Activated T-helper 17 cell treated with anti-CD3 and anti-CD28 coated beads, Interleukin-2, amount 50 U/mL, for 72 hours (primary cell): ENCODE measurements at places on chromosomes 3 and 15. TPM values are rescaled to one million over a fixed set of nuclear protein-coding genes. Genes with fewer than 3 reads are reported as not detected.

Gene SPESP1
- 0.86 TPM for total RNA-seq

Gene CCDC39
- not detected for total RNA-seq

Gene ALG1L2
- total RNA-seq: 1.1 TPM

Gene ADPRH
- 11.4 TPM for total RNA-seq

Gene CFAP92
- not detected for total RNA-seq

Gene ACAN
- not detected for total RNA-seq

Gene PRICKLE2
- total RNA-seq: not detected

Gene SI
- not detected for total RNA-seq

Gene TRPM1
- not detected for total RNA-seq

Gene LTK
- total RNA-seq: 1.9 TPM

Gene DUOX2
- total RNA-seq: 0.21 TPM

- no peak for ATAC-seq
Measured at GRCh38 chr15:101496198-101496986, 6.9 kb upstream of the PCSK6 start.

GRCh38 chr15:40439461-40439959, 1.2 kb upstream of the BAHD1 start:
- ATAC-seq: no peak

GRCh38 chr3:100893590-100893989, 99.6 kb downstream of the ABI3BP start:
- no peak for ATAC-seq

DNA sequence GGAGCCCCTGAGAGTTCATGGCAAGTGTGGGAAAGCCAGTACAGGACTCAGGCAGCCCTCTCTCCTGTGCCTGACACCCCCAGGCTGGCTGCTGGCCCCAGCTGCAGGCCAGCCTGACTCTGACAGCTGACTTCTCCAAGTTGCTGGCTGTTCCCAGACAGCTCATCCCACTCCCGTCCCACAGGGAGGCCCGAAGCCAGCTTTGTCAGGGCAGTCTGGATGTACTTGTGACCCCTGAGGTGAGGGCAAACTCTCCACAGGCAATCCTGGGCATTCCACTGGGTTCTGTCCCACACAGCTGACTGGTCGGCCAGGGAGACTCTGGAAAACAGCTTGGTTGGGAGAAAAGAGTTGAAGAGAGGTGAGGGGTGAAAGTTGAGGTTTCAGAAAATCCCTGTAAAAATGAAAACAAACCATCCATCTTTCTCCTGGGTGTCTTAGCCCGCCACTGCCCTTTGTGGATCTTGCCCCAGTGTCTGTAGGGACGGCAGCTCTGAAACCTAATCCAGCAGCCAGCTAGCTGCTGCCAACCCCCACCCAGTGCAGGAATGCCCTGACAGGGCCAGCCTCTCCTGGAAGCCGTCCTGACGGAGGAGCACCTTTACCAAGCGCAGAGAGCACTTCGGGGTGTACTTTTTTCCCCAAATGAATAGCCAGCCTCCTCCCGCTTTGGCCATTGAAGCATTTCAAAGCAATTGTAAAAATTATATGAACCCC, 87.9 kb downstream of the DNAJB8 start:
- no peak for ATAC-seq

GRCh38 chr3:187005827-187006481, 75.6 kb downstream of the ST6GAL1 start:
- ATAC-seq: no peak

GRCh38 chr3:120275618-120276017, 9.4 kb downstream of the GPR156 start:
- ATAC-seq: no peak

GRCh38 chr3:17315897-17316296, 426.5 kb downstream of the TBC1D5 start:
- ATAC-seq: no peak

DNA sequence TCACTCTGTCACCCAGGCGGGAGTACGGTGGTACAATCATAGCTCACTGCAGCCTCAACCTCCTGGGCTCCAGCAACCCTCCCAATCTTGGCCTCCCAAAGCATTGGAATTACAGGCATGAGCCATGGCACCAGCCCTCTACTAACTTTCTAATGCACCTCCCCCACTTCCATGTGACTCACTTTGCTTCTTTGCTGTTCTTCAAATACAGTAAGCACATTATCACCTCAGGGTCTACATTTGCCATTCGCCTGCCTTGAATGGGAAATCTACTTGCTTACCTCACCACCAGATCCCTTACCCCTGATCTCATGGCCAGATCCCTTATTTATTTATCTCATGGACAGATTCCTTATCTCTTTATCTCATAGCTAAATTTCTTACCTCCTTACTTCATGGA, 235.3 kb downstream of the KCNMB2 start:
- ATAC-seq: no peak

DNA sequence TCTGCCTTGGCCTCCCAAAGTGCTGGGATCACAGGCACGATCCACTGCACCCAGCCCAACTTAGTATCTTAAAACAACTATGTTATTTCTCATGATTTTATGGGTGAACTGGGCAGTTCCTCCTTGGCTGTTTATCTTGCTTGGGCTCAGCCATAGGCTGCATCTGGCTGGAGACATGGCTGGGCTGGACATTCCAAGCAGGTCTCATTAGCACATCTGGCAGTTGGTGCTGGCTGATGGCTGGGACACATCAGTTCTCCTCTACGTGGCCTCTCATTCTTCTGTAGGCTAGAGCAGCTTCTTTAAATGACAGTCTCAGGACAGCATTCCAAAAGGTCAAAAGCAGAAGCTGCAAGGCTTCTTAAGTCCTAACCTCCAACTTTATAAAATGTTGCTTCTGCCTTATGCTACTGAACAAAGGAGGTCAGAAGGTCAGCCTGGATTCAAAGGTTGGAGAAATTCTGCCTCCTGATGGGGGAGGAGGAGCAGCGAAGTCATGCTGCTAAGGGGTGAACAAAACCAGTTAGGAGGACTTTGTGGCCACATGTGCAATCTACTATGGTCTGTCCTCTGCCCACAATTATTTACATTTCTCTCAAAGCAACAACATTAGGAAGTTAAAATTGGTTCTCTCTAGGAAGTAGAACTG, 144.0 kb downstream of the AQP9 start:
- no peak for ATAC-seq

GRCh38 chr15:39432912-39433348, 147.9 kb upstream of the THBS1 start:
- no peak for ATAC-seq

DNA sequence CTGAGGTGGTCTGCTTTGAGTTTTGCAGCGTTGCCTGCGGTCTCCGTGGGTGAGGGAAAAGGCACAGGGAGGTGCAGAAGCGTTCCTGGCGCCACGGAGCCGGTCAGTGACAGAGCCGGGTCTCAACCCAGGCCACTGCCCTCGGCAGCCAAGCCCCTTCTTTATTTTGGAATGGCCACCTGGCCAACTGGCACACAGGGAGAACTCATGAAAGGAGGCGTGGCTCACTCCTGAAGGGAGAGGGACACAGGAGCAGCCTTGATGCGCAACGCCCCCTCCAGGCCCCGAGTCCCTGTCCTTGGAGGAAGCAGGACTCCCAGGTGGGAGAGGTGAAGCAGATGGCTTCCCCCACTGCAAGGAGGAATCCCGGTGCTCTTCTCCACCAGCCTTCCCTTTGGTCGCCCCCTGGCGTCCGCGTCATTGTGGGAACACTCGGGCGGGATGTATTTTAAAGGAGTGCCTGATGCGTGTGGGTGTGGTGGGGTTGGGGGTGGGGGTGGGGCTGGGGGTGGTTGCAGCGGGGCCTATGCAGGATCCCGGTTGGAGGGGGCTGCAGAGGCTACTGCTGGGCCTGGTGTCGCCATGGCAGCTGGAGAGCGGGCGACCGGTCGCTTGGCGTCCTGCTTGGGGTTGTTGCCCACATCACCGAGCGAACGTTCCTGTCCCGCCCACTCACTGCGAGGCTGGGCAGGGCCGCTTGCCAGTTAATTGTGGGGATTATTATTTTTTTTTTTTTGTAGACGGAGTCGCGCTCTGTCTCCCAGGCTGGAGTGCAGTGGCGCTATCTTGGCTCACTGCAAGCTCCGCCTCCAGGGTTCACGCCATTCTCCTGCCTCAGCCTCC, 32.6 kb downstream of the APBA2 start:
- ATAC-seq: no peak

GRCh38 chr15:96097661-96098060, 232.8 kb upstream of the NR2F2 start:
- ATAC-seq: no peak

DNA sequence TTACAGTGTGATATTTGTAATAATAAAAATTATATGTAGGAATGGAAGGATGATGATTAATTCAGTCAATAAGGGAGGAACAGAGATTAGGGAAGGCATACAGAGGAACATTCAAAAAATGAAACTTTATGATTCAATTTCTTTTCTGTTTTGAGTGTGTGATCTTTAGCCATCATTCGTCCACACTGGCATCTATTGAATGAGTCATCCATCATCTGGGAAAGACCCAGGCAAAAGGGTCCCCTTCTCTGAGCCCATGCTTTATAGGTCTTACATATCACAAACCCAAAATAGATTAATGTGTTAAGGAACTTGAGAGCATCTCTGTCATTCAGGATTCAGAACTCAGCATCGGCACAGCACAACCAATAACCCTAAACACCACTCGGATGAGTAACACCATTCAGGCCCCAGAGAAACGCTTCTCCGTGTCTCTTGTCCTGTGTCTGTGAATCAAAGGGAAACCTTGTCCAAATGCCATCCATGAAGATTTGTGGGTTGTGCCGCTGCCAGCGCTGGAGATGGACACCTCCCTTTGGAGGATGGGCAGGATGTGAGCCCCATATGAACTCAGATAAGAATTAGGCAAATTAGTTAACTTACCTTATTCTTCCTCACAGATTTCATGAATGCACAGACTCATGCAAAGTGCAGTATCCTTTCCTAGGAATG, 21.7 kb upstream of the TPM1 start:
- ATAC-seq: peak; percentile 42

DNA sequence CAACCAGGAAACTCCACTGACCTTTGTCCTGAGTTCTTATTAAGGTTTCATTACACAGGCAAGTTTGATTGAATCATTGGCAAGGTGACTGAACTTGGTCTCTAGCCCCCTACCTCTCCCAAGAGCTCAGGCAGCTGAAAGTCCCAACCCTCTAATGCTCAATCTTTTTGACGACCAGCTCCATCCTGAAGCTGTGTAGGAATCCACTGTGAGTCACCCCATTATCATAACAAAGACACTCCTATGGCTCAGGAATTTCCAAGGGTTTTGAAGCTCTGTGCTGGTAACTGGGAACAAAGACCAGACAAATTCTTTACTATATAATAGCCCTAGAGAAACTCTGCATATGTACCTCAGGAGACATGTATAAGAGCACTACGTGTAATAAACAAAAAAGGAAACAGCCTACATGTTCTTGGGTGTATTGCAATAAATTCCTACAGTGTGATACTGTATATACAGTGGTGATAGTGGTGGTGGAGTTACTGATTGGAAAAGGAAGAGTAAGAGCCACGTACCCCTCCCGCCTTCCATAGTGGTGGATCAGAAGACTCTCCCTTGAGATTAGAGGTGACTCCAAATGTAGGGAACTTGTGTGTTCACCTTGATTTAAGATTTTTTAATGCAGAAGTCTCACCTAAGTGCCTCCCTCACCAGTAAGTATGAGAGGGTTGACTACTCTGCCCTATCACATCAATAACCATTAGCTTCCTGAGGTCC, 116.6 kb downstream of the ST8SIA2 start:
- no peak for ATAC-seq

DNA sequence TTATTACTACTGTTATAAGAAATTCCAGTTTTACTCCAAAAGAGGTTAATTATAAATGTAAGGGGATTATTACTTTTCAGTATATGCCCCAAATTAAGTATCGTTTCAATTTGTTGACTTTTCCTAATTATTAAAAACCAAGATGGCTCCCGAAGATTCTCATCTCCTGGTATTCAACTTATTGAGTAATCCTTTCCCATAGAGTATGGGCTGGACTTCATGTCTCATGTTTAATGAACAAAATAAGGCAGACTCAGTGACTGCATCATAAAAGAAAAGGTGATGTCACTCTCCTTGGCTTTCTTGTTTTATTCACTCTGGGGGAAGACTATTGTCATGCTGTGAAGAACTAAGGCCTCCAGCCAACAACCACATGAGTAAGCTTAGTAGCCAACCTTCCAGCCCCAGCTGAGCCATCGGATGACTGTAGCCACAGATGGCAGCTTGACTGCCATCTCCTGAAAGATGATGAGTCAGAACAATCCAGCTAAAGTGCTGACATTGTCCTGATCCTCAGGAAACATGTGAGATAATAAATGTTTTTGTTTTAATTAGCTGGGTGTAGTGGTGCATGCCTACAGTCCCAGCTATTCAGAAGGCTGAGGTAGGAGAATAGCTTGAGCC, 17.3 kb downstream of the IGF2BP2 start:
- peak; percentile 82 for ATAC-seq

DNA sequence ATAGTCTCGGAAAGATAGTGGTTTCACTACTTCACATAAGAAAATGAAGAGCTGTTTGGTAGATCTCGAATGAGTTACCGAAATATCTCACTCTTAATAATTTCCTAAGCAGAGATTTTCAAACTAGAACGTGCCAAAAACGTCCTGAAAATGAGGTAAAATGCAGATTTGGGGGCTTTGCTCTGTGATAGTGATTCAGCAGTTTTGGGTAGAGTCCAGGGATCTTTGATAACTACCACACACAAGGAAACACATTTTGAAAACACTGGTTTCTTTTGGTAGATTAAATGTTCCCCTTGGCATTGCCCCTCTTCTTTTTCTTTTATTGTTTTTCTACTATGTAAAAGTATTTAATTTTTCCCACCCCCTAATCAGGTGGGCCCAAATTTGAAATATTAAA, 125.9 kb downstream of the EBLN2 start:
- no peak for ATAC-seq

DNA sequence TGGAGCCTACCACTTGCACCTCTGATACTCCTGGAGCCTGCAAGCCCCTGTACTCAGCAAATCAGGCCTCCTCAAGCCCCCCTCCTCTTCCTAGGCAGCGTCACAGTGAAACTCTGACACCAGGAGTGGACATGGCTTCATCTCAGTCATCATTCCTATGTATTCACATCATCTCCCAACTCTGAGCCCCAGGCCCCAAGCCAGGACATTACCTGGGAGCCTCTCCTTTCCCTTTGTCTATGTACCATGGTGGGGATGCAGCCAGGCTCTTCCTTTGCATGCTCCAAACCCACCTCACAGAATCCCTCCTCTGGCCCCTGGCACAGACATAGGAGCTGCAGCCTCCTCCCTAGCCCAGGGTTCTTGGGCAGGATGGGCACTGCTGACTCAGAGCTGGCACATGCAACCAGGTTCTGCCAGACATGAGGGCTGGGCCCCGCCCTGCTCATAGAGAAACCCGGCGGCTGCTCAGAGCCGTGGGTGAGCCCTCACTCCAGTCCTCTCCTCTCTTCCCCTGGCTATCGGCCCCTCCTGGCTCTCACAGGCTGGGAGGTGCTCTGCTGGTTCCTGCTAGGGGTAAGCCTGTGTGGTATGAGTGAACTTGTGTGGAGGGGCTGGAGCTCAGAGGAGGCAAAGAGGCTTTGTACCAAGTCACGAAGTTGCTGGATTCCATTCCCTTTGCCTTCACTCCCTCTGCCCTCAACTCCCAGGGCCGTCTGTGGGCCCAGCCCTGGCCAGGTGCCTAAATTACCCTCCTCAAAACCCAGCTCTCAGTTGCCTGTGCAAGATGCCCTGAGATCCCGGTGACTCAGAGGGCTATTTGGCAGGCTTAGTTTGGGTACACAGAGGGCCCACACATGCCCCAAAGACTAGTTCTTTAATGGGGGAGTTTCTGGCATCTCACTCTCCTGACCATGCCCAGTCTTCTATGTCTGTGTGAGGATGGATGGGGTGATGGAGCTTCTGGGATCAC, 1.9 kb upstream of the PLCD1 start:
- peak; percentile 92 for ATAC-seq
